Progenitor cell of endocrine pancreas (in vitro differentiated cells): ENCODE measurements at places on chromosomes 13 and 19.

GRCh38 chr13:54383604-54384003, 1355.0 kb downstream of the OLFM4 start:
- DNase-seq = no peak

DNA sequence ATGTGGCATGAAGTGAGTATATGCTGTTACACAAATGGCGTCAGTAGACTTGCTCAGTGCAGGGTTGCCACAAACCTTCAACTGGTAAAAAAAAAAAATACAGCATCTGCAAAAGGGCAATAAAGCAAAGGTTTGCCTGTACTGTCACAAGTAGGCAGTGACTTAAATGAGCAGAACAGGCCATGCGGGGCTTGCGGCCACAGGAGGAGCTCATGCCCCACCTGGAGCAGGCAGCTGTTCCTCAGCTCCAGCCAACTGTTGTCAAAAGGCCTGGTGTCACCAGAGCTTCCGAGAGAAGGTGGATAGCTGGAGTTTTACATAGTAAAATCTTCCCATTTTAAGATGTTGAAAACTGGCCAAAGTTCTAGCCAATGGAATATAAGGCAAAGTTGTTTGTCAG, 7.7 kb downstream of the ATP7B start:
- DNase-seq = no peak

DNA sequence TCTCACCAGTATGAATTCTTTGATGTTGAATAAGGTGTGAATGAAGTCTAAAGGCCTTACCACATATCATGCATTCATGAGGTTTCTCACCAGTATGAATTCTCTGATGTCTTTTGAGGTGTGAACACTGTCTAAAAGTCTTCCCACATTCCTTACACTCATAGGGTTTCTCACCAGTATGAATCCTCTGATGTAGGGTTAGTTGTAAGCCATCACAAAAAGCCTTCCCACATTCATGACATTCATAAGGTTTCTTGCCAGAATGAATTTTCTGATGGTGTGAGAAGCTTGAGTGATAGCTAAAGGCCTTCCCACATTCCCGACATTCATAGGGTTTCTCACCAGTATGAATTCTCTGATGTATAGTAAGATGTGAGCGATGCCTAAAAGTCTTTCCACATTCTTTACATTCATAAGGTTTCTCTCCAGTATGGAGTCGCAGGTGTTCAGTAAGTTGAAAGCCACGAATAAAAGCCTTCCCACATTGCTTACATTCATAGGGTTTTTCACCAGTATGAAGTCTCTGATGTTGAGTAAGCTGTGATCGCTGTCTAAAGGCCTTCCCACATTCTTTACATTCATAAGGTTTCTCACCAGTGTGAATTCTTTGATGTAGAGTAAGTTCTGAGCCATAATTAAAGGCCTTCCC, 27.7 kb downstream of the ZNF461 start:
- no peak for DNase-seq

GRCh38 chr13:39419876-39420275, 183.1 kb downstream of the LHFPL6 start:
- no peak for DNase-seq

DNA sequence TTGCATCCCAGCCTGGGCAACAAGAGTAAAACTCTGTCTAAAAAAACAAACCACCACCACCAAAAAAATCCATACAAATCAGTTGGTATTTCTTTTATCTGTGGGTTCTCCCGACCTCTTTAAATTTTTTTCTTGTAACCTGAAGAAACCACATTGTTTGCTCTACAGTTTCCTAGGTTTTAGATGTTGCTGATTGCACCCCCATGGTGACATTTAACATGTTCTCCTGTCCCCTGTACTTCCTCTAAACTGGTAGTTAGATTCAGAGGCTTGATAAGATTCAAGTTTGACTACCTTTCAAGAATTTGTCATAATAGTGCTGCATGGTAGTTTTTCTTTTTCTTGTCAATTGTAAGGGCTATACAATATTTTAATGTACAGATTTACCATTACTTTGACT, 24.0 kb downstream of the ALG5 start:
- DNase-seq = no peak

DNA sequence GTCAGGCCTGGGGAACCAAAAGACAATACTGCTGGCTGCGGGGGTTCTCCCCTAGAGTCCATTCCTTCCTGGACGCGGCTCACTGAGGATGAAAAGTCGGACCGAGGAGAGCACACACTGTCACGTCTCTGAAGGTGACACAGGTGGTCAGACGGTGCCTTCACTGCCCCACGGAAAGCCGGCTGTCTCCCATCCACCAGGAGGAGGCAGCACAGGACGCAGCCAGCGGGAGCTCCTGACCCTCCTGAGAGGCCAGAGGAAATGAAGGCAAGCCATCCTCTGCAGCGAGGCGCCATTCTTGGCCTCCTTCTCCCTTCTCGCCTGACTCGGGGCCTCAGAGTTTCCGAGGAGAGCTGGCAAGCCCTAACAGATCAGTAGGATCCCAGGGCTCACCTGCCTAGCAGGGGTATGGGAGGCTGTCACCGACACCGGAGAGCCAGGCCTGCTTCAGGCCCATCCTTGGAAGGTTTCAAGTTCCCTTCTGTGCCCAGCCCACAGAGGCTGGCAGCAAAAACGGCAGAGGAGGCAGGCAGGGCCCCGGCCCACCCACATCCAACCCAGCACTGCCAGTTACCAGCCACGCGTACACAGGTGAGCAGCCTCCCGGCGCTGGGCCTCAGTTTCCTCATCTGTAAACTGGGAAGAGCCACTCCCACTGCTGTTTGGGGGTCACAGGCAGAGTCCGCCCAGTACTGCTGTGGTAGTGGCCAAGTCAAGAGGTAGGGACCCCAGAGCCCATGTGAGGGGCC, 4.5 kb downstream of the REXO1 start:
- no peak for DNase-seq
